ENCODE measurements at places on chromosomes 11 and 22. TPM values are rescaled to one million over a fixed set of nuclear protein-coding genes. Genes with fewer than 3 reads are reported as not detected.

The KDM4D gene
- 1.0 TPM for total RNA-seq

DNA sequence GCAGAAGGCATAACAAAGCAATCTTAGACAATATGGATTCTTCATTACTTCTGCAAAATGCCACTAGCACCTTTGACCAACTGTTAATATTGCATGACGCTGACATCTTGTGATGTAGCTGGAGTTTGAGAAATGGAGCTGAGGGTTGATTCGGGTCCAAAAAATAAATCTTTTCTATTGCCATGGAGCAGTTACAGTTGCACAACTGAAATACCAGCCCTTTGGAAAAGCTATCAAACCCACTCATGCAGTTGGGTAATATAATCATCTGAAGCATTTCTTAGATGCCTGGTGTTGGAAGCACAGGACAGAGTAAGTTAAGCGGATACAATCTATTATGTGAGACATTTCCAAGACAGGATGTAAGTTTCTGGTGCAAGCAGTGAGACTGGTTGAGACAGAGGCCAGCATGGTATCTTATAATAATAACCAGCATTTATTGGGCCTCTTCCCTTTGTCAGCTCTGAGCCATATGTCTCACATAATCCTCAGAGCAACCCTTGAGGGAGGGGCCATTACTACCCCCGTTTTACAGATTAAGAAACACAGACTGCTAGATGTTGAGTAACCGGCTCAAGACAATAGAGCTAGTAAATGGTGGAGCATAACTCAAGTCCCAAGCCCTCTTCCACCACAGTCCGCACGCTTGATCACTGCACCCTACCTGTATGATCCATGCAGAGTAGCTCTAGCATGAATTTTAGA, 74.9 kb upstream of the CAPRIN1 start:
- no peak overlapping the region for H3K4me3 ChIP-seq
- no peak for DNase-seq
- no peaks in the 10 kb centered on the region for H3K27me3 ChIP-seq

DNA sequence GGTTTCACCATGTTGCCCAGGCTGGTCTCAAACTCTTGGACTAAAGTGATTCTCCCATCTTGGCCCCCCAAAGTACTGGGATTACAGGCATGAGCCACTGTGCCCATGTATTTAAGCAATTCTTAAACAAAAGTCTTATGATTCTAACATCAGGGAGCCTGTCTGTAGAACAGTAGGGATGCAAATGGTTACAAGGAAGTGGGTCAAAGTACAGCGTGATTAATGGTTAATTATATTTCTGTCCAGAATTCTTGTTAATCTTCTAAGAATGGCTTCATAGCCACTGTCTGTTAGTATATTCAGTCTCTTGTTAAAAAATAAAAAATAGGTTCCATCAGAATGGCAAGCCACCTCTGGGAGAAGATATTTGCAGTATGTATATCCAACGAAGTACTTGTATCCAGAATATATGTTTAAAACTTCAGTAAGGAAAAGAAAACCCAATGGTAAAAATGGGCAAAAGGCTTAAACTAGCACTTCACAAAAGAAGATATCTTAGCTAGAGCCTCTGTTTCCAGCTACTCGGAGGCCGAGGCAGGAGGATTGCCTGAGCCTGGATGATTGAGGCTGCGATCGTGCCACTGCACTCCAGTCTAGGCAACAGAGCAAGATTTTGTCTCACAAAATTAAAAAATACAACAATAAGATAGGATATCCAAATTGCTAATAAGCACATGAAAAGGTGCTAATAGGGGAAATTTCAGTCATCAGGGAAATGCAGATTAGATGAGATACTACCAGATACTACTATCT, 22.9 kb downstream of the ATG13 start:
- H3K27me3 ChIP-seq, result no peaks in the 10 kb centered on the region
- H3K4me1 ChIP-seq, result no peaks in the 10 kb centered on the region
- no peak for DNase-seq
- H3K4me3 ChIP-seq, result no peak overlapping the region

GRCh38 chr22:19801340-19802000, 40.9 kb downstream of the TBX1 start:
- H3K36me3 ChIP-seq, result no peaks in the 10 kb centered on the region
- no peak for DNase-seq
- H3K4me1 ChIP-seq, result no peaks in the 10 kb centered on the region
- no peak overlapping the region for H3K27ac ChIP-seq

GRCh38 chr11:29352273-29352795, 664.5 kb downstream of the KCNA4 start:
- H3K27ac ChIP-seq, result no peak overlapping the region
- no peak overlapping the region for H3K4me3 ChIP-seq
- H3K27me3 ChIP-seq, result no peaks in the 10 kb centered on the region
- H3K4me1 ChIP-seq, result no peaks in the 10 kb centered on the region
- no peak for DNase-seq

- H3K27me3 ChIP-seq, result no peaks in the 10 kb centered on the region
- no peaks in the 10 kb centered on the region for H3K4me1 ChIP-seq
- DNase-seq, result no peak
- no peak overlapping the region for H3K4me3 ChIP-seq
Measured at GRCh38 chr11:14336507-14337503, 22.2 kb downstream of the RRAS2 start.

DNA sequence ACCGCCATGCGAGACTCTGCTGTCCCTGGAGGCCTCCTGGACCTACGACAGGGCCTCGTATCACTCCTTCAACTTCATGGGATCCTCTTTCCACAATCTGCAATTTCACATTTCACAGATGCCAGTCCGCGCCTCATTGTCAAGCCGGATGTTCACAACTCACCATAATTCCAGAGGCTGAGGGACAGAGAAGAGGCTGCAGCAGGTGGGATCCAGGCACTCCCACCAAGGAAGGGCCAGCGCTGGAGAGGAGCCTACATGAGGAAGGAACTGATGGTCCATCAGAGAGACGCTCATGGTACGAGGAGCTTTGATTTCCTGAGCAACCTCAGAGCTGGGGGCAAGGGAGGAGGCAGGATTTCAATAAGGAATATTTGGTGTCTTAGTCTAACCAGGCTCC, 495.0 kb downstream of the BRD1 start:
- H3K36me3 ChIP-seq, result no peaks in the 10 kb centered on the region
- H3K27me3 ChIP-seq, result peaks cover 33% of the 10 kb centered on the region
- H3K4me1 ChIP-seq, result no peaks in the 10 kb centered on the region
- H3K4me3 ChIP-seq, result no peak overlapping the region

DNA sequence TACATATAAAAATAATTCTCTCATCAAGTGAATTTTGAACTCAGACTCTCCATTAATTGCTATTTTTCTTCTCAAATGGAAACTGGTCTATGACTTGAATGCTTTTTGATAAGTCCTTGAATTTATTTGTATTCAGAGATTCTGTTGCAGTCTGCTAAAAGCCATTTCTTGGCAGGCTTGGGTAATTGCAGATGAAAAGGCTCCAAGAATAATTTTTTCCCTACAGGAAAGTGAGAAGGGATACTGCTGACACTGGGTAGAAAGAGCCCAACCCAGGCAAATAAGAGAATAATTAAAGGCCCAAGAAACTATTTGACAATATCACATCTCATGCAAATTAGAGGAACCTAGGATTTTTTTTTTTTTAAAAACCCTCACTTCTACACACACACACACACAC, 246.5 kb upstream of the DDI1 start:
- no peak for DNase-seq
- no peaks in the 10 kb centered on the region for H3K36me3 ChIP-seq
- no peak overlapping the region for H3K4me3 ChIP-seq
- no peaks in the 10 kb centered on the region for H3K4me1 ChIP-seq

- no peak overlapping the region for H3K27ac ChIP-seq
- H3K4me3 ChIP-seq, result no peak overlapping the region
- no peaks in the 10 kb centered on the region for H3K4me1 ChIP-seq
- peaks cover 10% of the 10 kb centered on the region for H3K27me3 ChIP-seq
Measured at GRCh38 chr22:43447380-43447779, 35.6 kb downstream of the MPPED1 start.
